ENCODE measurements at places on chromosomes 1 and 21.

DNA sequence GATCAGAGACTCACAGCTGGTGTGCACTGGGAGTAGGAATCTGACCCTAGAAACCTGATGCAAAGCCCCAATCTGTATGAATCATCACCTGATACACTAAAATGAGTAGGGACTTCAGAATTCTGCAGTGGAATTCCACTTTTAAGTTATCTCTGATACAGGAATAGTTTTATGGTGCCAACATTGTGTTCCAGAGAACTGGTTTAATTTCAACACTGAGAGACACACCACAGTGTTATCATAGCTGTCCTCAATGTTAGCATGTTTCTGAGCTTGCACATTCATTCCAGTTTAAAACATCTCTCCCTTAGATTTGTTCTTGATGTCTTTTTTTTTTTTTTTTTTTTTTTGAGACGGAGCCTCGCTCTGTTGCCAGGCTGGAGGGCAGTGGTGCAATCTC is 7.1 kb downstream of the UTS2 start:
- DNase-seq = no peak

DNA sequence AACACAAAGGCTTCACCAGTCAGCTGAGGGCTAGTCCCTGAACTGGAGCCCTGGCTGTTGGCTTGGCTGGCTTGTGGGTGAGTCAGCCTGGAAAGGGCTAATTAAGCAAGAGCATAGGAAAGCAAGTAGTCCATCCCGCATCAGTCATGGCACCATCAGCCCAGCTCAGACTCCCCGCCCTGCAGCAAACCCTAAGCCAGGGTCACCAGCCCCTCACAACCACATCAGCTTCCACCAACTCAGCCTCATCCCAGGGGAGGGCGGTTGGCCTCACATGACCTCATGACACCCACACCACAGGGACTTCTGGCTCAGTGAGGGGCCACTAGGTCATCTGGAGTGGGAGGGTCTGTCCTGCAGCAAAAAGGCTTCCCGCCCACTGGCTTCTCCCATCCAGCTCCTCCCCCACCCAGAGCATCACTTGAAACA is 7.0 kb upstream of the SPATC1L start:
- no peak for DNase-seq

DNA sequence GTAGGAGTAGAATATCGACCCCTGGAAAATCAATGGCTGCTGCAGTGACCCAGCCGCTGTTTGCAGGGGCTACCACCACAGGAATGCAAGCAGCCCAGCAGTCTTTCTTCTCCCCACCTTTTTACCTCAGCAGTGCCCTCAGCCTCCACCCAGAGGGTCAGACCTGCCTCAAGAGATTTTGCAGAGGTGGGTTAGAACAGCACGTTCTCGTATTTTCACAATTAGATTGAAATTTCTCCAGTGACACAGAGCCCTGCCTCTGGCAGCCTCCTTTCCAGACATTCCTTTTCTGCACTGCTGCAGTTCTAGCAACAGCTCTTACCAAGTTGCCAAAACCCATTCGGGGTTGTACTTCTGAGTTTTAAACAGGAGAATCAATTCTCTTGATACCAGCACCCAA is 38.3 kb upstream of the PIGV start:
- no peak for DNase-seq

GRCh38 chr1:13582713-13583443 is 754 bp upstream of the PDPN start:
- DNase-seq = no peak

DNA sequence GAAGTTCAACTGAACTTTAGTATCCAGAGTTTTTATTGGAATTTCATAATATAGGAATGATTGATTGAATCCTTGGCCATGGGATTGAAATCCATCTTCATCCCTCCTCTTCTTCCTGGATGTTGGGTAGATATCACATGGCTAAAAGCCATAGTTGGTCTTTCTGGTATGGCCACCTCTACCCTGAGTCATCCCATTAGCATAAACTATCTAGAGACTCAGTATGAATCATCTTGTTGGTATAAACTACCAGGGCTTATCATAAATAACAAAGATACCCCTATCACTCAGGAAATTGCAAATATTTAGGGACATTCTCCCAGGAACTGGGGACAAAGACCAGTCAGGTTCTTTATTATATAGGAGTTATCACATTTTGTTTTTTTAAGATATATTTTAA is 21.2 kb upstream of the ZP4 start:
- no peak for DNase-seq

DNA sequence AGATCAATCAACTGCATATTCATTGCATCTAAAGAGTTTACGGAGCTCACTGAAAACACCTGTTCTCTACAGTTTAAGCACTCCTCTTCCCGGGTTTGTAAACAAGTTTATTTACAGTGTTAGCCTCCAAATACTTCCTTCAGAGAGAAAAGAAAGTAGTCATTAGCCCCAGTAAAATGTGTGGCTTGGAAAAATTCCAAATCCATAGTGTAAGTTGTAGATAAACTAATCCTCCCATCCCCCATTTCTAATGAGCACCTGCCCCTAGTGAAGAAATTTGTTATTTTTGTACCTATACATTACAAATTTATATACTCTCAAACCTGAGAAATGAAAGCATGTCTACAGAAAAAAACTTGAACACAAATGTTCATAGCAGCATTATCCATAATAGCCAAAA is 21.9 kb downstream of the PUM1 start:
- DNase-seq = no peak

DNA sequence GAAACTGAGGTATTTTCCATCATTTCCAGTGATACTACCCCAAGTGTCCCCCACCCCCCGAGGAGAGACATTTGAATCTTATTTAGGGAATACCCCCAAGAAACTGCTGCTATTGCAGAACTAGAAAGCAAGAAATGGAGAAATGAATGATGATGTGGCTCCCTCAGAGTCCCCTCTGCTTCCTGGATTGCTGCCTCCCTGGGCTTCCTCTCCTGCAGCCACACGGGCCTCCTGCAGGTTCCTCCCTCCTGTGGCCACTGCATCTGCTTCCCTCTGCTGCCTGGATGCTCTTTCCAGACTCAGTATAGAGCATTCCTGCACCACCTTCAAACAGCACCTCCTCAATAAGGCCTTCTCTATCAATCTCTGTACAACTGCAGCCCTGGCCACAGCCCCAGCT is 69.3 kb downstream of the SLC25A24 start:
- DNase-seq = no peak

- no peak for DNase-seq
These were observed 30.0 kb upstream of the S100A7 start for GRCh38 chr1:153490272-153491051.

- no peak for DNase-seq
These were observed 15.7 kb downstream of the REG4 start for GRCh38 chr1:119795261-119796200.

DNA sequence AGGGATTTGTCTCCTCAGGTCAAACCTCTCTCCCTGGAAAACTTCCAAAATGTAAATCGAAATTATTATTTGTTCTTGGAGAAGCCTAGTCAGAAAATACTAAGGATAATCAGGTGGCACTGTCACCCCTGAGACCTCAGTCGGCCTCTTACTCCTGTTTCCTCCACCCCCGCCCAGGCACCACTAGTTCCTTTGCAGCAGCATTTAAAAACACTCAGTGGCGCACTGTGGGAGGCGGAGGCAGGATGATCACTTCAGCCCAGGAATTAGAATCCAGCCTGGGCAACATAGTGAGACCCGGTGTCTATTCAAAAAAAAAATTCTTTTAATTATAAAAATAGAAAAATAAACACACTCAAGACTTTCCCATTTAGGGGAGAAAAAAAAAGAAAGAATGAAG is 18.0 kb upstream of the IFNAR2 start:
- no peak for DNase-seq

DNA sequence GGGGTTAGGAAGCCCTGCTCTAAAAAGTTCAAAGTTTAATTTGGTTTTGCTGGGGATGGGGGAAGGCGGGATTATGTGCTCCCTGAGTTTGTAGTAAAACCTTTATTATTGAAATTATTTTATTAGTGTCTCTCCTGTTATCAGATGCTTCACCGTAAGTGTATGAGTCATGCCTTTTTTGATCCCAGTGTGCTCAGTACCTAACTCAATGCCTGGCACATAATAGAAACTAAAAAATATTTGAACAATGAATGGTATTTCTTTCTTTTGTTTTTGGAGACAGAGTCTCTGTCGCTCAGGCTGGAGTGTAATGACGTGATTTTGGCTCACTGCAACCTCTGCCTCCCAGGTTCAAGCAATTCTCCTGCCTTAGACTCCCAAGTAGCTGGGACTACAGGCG is 6.4 kb downstream of the SNRPE start:
- no peak for DNase-seq

DNA sequence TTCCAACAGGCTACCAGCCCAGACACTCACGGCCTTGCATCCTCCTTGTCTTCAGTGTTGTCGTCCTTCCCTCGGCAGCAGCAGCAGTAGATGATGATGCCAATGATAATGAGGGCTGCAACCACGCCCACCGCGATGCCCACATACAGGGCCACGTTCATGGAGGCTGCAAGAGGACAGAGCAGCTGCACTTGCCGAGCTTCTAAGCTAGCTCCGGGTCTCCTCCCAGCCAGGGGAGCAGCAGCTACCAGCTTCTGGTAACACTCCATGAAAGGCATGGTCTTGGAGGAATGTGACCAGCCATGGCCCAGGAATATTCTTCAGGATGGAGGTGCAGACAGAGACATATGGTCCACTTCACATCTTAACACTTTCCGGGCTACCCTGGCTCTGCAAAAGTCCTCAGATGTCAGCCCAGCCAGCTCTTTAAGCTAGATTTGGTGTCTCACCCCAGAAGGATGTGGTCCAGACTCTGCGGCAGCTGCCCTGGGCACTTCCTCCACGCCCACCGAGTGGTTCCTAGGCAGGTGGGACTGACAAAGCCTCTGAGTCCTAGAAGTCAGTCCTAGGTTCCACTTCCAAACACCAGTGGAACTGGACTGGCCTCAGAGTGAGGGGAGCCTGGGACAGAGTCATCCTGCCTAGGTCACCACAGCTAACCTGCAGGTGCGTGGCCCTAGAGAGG is 35.1 kb downstream of the GPA33 start:
- DNase-seq = no peak

GRCh38 chr1:182588500-182589396 is at the start of gene RNASEL:
TSS of gene RNASEL (minus strand) at chr1:182589256. CDS start at chr1:182586806, 2,450 bp downstream.
- DNase-seq = peak; percentile 26

- DNase-seq = no peak
These were observed 46.2 kb upstream of the IVNS1ABP start for GRCh38 chr1:185363205-185363604.

- no peak for DNase-seq
These were observed 6.9 kb upstream of the FBLIM1 start for GRCh38 chr1:15751717-15752116.

GRCh38 chr1:159548126-159548525 is 12.3 kb upstream of the OR10J5 start:
- no peak for DNase-seq

DNA sequence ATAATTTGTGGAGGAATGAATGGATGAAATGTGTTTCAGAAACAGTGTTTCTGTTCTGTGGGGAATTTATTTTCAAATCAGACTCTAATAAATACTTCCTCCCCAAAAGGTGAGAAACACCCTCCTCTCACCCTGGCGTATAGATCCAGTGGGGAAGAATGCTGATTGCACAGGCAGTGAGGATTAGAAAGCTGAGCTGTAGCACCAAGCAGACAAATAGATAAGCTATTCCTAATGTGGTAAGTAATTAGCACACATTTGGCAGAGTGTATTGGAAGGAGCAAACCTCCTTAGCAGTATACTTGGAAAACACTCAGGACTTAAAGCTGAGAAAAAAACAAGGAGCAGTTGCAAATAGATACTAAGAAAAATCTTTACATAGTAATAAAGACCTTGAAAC is 50.8 kb downstream of the NUF2 start:
- no peak for DNase-seq

DNA sequence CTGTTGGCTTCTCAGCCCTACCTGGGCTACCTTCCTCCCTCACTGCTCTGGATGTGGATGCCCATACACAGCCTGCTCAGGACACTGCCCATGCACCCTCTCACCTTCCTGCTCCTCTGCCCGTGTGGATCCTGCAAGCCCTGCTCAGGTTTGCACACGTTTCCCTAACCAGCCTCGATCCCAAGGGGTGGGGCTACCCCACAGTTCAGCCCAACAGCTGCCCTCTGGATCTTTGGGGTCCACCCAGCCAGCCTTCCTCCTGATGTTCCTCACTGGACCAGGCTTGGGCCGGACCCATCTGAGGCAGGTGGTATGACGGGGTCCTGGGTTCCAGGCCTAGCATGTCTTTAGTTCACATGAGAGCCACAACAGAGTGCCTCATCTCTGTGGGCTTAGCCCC is 4.7 kb downstream of the TMEM54 start:
- DNase-seq = no peak

GRCh38 chr1:26361605-26362122 is 7.7 kb upstream of the CRYBG2 start:
- DNase-seq = no peak

DNA sequence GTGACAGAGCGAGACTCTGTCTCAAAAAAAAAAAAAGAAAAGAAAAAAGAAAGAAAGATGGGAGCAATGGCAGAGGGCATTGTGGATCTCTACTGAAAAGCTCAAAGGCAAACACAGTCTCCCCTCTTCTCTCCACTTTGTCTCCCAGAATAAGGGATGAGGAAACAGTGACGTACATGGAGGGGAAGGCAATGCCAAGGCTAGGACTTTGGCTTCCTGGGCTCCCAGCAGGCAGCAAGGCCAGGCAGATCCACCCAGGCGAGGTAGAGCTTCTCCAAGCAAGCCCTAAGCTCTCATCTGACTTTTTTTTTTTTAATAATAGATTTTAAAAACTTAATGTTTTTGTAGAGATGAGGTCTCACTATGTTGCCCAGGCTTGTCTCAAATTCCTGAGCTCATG is 4.6 kb downstream of the ARHGEF2 start:
- no peak for DNase-seq

DNA sequence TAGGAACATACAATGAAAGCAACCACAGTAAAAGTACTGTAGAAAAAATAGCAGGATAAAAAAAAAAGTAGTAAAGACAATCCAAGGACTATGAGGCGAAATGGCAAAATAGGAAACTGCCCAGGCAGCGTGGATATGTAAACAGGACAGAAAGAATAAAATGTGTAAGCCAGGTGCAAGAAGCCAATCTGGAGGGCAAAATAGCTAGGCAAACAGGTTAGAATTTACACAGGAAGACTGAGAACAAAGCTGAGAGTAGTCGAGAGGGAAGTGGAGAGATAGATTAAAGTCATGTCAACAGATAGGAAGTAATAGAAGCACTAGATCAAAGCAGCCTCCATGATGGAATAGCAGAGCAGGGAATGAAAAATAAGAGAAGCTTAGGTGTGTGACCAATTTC is 124.2 kb upstream of the B3GALT2 start:
- DNase-seq = no peak

- DNase-seq = no peak
These were observed 3.8 kb upstream of the NBPF1 start for GRCh38 chr1:16617114-16617631.

- DNase-seq = no peak
These were observed 647 bp downstream of the DESI2 start for GRCh38 chr1:244653439-244654107.

DNA sequence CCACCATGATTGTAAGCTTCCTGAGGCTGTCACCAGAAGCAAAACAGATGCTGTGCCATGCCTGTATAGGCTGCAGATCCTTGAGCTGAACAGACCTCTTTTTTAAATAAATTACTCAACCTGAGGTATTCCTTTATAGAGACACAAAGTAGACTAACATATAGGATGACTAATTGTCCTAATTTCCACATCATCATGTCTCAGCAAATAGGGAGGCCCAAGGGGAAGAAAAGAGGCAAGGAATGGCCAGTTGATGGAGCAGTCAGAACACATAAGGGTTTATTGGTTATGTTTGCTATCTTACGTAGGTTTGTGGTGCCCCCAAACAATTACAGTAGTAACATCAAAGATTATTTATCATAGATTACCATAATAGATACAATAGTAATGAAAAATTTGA is 126.2 kb downstream of the RASAL2 start:
- DNase-seq = no peak
